ENCODE measurements at places on chromosomes 1 and 21.

GRCh38 chr1:165910764-165911421, 83.5 kb downstream of the UCK2 start:
- no peak for DNase-seq

DNA sequence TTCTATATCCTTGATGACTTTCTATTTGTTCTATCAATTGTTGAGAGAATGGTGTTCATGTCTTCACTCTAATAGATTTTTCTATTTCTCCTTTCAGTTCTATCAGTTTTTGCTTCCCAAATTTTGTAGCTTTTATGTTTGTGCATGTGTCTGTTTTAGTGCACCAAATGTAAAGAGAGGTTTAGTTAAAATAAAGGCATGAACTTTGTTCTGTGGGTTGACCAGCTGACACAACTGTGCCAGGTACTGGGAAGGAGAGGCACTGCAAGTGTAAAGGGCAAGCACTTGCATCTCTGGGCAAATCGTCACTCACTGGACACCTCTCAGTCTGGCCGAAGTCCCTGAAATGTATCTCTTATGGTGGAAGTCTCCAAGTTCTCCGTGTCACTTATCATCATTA, 38.6 kb upstream of the ABCD3 start:
- no peak for DNase-seq

DNA sequence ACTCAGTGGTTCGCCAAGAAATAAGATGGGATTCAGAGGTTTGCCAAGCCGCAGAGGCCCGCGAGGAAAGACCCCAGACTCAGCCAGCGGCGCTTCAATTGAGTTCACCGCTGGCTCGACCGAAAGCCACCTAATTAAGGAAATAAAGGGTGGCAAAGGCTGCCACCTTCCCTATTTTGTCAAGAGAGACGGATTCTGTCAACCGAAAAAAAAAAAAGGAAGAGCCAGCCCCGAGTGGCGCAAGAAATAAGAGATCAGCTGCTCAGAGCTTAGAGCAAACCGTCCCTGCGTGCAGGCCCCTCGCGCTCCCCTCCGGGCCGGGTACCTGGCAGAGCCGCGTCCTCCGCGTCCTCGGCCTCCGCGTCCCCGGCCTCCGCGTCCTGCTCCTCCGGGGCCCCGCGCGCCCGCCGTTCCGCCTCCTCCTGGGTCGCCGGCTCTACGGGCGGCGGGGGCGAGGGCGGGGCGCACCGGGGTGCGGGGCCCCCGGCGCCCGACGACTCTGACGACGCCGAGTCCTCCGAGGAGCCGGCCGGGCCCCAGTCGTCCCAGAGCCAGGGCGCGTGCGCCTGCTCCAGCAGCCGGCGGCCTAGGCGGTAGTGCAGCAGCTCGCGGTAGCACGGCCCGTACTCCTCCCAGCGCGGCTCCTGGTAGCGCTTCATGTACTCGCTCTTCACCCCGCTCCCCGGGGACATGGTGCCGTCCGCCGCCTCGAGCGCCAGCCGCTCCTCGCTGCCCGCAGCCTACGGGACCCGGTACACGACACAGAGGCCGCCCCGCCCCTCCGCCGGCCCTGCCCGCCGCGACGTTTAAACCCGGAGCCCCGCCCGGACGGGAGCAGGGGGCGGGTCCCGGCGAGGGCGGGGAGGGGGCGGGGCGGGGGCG, 832 bp downstream of the CCSAP start:
- peak; percentile 64 for DNase-seq

DNA sequence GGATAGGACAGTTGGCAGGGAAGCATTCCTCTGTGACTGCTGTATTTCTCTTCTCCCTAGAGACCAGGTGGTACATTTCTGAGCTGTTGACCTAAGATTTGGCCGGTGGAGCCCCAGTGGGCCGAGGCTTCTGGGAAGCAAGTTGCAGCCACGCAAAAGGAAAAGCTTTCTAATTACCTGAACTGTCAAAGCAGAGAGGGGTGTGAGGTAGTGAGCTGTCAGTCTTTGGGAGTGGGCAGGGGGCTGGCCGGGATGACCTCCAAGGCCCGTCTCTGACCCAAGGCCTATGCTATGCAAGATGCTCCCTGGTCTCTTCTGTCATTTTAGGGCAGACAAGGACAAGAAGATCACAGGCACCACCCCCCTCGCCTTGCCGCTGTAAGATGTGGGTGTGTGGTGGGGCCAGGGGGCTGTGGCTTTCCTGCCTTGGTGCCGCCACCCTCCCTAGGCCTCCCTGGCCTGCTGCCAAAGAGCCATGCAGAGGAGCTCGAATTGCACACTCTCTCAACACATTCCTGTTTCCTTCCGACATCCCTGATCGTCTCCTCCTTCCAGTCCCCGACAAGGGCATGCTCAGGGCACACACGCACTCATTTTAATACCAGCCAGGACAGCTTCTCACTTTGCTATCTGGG, 7.7 kb downstream of the PADI1 start:
- DNase-seq = peak; percentile 29

GRCh38 chr1:44962729-44963128, 23.7 kb downstream of the EIF2B3 start:
- DNase-seq = no peak

DNA sequence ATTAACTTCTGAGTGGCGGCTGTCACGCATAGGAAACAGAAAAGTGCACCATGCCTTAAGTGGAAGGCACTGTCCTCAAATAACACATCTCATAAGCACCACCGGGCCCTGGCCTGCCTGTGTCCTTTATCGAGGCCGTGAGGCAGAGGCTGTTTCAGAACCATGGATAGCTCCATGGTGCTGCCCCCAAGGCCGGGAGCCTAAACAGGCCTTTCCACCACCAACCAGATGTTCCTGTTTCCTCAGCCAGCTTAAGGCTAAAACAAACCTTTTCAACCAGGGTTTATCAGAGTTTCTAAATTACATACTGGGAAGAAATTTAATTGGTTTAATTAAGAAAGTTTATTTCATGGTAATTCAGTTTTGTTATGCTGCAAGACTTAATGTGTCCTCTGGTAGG, 114.4 kb downstream of the DMRTA2 start:
- DNase-seq = no peak

DNA sequence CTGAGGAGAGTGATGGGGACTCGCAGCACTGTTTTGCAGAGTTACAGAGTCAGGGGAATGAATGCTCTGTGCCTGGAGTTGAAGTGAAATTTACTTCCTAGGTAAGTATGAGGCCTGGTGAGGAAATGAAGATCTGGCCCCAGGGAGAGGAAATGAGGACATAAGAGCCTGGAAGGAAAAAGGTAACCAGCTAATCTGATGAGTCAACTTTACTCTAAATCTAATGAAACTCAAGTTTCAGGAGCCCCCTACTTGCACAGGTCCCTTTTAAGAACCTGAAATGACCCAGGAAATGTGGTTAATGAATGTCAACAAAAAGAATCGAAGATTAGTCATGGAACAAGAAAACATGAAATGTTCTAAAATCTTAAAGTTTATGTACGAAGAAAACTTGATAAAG, 599.0 kb downstream of the AGBL4 start:
- DNase-seq = no peak

DNA sequence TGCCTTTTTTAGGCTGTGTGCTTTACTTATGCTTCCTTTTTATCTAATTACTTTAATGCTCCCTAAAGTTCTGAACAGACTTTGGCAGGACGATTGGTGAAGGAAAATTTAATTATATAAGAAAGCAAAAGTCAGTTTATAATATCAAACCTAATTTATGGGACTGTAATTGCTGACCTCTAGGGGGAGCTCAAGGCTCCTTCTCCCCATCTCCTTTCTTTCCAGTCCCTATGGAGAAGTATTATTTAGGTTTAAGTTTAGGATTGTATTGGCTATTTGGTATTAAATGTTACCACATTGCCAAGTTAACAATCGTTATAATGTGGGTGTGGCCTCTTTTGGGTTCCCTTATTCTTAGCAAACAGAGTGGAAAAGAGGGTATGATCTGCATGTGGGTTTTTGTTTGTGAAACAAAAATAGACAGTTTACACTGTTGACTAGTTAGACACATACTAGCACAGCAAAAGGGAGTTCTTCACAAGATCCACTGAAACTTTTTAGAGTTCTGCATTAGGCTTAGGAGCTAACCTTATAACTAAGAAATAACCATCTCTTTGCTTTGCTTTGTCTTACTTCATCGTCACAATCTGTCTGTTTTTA, 48.2 kb upstream of the TNFSF4 start:
- no peak for DNase-seq

- DNase-seq = no peak
These were observed 164.2 kb upstream of the COL6A1 start for GRCh38 chr21:45817345-45817744.

Measured in stimulated activated CD4-positive, alpha-beta T cell treated with anti-CD3 and anti-CD28 coated beads, Interleukin-1b, Interleukin-23, amount 100 ng/mL, for 1 hour (primary cell).